Stimulated activated CD8-positive, alpha-beta memory T cell treated with anti-CD3 and anti-CD28 coated beads, Interleukin-4, amount 100 ng/mL, for 1 hour (primary cell): ENCODE measurements at places on chromosomes 6 and 20.

GRCh38 chr6:130968476-130968875 is 94.6 kb downstream of the EPB41L2 start:
- DNase-seq = no peak

DNA sequence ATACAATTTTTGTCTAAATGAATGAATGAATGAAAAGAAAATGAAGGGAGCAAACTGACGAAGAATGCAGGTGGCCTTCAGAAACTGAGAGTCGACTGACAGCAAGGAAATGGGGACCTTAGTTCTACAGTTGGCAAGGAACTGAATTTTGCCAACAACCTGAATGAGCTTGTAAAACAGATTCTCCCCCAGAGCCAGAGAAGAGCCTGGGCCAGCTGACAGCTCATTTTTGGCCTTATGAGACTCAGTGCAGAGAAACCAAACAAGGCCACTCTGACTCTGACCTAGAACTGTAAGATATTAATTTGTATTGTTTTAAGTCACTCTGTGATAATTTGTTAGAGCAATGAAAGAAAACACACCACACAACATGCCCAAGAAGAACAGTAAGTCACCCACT is 21.8 kb downstream of the MAN1A1 start:
- DNase-seq = no peak

DNA sequence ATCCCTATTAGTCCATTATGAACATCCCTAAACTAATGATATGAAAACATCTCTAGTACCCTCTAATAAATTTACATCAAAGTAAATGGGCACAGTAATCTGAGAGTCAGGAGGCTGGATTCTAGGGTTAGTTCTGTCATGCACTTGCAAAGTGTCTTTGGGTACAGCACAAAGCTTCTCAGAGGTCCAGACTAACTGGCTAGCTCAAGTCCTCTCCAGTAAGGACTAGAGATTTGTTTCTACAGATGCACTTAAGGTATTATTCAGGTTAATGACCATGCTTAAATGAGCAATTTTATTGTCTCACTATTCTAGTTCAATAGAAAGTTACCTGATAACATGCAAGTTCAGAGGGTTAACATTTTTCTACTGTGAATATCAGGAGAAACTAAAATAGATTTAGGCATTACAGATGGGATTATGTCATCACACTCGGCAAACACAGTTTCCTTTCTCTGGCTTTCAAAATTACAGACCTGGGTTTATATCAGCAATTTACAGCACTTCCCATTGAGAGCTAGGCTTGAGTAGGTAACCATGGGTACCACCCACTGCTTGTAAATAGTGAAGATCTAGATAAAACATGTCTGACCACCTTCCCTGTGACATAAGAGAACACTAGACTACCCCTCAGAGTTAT is 402.9 kb upstream of the RUNX2 start:
- DNase-seq = no peak

DNA sequence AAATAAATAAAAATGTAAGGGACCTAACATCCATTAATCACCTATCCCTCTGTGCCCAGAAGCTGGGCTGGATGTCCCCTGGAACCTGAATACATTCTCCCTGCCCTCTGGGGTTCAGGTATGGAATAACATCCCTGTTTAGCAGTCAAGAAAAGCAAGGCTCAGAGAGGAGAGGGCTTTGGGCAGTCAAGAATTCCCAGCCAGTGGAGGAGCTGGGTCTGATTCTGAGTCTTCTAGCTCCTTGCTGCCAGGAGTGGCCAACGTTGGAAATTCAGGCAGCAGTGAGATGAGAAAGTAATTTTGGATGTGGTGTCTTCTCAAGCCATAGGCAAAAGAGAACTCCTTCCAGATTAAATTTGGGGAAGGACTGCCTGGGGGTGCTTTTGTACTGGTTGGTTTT is 42.6 kb upstream of the ZNFX1 start:
- no peak for DNase-seq

- DNase-seq = no peak
Observed at GRCh38 chr6:127833336-127833735, 67.5 kb downstream of the THEMIS start.

- DNase-seq = no peak
Observed at GRCh38 chr20:33850159-33850558, 39.0 kb downstream of the CHMP4B start.

GRCh38 chr6:165985281-165985805 is 182.3 kb downstream of the TBXT start:
- DNase-seq = no peak

- no peak for DNase-seq
Observed at GRCh38 chr6:137490961-137491360, 3.2 kb downstream of the OLIG3 start.

DNA sequence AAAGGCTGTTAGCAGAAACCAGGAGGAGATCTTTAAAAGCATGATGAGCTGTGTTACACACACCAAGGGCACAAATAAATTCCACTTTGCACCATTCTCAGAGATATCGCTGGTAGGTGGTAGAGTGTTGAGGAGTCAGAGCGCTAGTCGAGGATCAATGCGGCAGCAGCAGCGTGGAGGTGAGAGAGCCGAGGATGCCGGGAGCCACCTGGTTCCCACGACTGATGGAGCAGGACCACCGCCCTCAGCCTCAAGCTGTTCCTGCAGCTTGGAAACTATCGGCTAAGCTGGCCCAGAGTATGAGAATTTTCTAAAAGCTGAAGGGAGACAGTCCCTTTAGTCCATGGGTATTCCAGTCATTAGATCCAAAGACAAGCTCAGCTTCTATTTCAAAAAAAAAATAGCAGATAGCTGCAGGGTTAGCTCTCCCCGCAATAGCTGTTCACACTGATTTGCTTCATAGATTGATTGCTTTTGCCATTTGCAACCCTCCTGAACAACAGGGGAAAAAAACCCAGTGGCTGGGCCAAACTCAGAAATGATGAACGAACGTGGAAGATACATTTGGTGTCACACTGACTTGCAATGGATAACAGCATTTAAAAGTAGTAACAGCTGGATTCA is 106.2 kb downstream of the LCA5 start:
- no peak for DNase-seq

DNA sequence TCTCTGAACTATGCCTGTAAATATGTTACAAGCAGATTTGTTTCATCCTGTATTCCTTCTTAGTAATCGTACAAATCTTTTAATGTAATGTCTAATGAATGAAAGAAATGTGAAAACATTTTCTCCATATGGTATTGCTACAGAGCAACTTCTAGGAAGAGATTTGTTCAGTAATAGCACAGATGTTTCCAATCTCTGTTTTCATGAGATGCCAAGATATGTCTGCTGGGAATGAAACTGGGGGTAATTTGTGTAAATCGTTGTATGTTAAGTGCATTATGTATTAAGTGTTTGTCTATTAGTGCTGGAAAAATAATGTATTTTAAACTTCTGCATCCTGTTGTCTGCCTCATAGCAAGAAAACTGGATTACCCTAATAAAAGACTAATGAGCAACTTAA is 722.2 kb upstream of the EYS start:
- no peak for DNase-seq

DNA sequence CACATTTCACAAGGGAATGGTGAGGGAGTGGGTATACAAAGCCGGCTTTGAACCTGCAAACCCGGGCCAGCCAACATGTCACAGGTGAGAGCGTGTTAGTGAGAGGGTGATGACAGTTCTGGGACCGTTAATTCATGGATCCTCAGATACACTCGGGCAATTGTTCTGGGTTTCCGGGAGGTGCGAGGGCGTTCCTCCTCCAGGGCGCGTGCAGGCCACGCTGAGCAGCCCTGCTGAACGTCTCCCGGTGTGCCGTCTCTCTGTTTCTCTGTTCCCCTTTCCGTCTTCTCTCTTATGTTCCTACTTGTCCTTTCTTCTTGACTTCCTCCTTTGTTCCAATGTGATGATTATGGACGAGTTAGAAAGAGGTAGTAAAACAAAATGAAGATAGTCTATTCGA is 130.0 kb upstream of the GMDS start:
- DNase-seq = no peak

GRCh38 chr20:58184984-58185383 is 43.5 kb downstream of the ANKRD60 start:
- no peak for DNase-seq

- no peak for DNase-seq
Observed at GRCh38 chr6:80179695-80180094, 73.2 kb downstream of the BCKDHB start.

DNA sequence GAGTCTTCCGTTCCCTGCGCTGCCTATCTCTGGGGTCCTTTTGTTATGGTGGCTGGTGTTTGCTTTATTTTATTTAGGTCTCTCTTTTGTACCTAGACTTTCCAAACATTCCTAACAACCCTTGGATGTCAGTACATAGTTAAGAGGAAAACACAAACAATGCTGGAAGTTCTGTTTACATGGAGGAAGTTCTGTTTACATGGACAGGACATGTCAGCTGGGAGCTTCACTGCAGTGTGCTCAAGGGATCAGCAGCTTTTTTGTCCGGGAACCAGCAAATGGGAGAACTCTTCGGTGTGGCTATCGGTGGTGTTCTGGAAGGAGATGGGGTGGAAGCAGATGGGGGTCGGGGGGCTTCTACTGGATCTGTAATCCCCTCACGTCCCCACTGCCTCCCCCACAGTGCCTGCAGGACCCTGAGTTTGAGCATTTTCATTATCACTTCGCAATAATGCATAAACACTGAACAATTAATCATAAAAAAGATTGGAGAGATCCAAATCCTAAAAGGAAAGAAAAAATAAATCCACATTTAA is 2.7 kb downstream of the SERPINB6 start:
- no peak for DNase-seq

DNA sequence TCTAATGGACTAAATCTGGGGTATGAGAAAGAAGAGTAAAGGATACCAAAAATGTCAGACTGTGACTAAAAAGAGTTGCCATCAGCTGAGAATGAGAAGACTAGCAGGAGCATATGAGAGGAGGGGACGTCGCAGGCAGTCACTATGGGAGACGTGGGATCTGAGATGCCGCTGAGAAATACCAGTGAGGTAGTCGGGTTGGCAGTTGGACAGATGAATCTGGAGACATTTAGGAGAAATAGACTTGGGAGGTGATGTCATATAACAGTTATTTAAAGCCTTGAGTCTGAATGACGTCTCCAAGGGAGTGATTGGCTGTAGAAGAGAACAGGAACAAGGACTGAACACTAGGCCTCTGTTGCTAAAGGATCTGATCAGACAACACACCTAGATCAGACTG is 51.5 kb upstream of the TRIM26 start:
- DNase-seq = no peak

DNA sequence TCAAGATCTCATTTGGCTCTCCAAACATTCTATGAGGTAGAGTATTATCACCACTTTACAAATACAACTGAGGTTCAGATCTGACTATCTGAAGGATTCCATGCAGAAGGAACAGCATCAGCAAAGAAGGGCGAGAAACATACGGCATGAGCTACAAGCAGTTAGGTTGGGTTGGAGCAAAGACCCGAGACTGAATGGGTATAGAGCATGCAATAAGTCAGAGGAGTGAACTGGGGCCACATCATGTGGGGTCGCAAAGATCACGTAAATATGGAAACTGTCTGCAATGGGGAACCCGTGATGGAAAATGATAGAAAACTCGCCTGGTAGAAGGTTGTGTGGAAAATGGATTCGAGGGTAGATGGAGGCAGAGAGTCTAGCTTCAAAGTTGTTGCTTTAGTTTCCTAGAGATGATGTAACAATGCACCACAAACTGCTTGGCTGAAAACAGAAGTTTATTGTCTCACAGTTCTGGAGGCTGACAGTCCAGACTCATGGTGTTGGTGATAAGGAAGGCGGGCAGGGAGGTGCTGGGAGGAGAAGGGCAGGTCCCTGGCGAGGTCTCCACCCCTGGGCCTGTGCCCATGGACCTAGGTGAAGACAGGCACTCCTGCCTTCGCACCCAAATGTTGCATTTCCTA is 44.3 kb upstream of the BCLAF1 start:
- DNase-seq = no peak

GRCh38 chr20:46990017-46990595 is 95.5 kb downstream of the EYA2 start:
- no peak for DNase-seq

DNA sequence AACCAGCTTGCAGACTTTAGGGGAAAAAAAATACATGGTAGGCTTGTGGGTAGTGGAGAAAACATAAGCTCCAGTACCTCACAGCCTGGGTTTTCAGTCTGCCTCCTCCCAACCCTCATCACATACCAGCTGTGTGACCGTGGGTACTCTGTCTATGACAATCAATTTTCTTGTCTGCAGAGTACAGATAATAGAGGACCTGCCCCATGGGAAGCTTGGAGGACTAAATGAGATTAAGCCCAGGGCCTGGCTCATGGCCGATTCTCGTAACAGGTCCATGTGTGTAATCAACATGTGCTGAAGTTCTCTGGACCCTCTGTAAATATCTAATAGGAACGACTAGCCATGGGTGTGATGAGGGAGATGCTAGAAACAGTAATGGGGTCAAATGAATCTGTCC is 34.0 kb downstream of the NT5E start:
- no peak for DNase-seq

- DNase-seq = no peak
Observed at GRCh38 chr20:9081423-9081966, 12.6 kb downstream of the PLCB4 start.

DNA sequence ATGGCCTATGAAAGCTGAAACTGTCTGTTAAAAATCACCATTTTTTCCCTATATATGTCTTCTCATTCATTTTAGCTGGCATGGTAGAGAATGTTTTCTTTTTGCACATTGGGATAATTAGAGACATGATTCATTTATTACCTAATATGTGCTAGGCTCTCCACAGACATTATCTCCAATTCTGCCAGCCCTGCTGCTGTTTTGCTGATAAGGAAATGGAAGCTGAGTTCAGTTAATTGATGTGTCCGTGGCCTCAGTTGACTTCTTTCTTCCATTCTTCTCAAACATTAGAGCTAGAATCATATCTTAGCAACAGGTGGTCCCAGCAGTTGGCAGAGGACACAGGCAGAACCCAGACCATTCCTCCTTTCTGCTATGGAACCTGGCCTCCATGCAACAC is 644.1 kb upstream of the CITED2 start:
- no peak for DNase-seq

DNA sequence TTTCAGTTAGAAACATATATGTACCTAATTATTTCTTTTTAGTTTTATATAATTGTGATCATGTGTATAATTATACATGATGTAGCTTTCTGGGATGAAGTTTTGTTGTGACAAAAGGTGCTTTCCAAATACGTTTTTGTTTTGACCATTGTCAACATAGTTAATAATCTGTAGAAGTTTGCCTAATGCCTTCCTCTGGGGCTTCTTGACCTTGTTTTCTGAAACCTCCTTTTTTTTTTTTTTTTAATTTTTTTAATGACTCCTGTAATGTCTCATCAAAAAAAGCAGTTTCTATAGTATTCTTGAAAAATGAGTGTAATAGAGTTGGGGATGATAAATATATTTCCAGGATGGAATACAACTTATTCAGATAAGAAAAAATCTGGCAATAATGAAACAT is 434.7 kb upstream of the SOX4 start:
- DNase-seq = no peak
